ENCODE measurements at places on chromosomes 2 and 18. TPM values are rescaled to one million over a fixed set of nuclear protein-coding genes. Genes with fewer than 3 reads are reported as not detected.
A peak's percentile ranks its signal among the peaks of the same experiment; 100 is the strongest.

The DNER gene
- total RNA-seq, result 42.9 TPM

The EMILIN1 gene
- total RNA-seq, result 0.45 TPM

The PLCD4 gene
- 1.7 TPM for total RNA-seq

The TFCP2L1 gene
- total RNA-seq, result 0.10 TPM

DNA sequence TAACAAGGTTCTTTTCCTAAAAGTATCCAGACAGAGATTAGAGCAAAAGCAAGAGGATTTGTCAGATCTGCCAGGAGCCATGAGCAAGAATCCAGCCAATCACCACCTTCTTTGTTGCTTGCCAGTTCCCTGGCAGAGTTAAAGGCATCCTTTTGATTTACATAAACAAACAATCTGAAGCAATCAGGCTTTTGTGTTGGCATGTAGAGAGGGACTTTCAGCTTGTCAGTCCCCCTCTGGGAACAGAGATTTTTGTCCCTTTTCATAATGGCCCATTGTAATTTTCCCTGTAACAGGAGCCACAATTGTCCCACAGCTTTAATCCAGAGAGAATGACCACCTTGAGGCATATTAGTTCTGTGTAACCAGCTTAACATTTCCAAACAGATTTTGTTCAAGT is at the start of gene ERMN:
ERMN (minus strand) TSS at position 39 of the 400 bp plus-strand sequence. CDS start 182 bp downstream, outside the sequence.
- DNase-seq, result no peak

DNA sequence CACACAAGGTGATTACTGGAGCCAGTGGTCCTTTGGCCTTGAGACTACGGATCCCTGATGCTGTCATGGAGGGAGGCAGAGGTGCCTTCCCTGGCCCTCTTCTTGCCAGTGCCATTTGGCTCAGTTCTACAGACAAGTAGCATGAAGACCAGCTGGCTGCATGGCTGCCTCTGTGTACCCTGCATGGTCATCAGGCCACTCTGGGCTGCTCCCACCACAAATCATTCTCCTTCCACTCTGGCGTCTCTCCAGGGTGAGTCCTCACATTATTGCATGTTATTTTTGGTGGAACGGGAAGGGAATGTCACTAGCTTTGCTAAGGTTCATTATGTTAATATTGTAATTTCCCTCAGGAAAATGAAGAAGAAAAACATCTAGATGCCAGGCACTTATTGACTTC is 229.8 kb downstream of the VAPA start:
- no peak for DNase-seq

DNA sequence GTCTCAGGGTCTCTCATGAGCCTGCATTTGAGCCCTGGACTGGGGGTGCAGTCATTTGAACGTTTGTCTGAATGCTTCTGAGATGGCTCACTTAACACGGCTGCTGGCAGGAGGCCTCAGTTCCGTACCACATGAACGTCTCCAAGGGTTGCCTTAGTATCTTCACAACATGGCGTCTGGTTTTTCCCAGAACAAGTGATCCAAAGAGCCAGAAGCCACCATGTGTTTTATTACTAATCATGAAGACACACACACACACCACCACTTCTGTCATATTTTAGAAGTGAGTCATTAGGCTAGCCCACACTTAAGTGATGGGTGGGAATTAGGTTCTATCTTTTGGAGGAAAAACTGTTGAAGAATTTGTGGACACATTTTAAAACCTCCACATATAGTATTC is 15.0 kb upstream of the MYO1B start:
- DNase-seq, result peak; percentile 92

GRCh38 chr2:34844629-34845028 is 1245.5 kb upstream of the FAM98A start:
- no peak for DNase-seq

DNA sequence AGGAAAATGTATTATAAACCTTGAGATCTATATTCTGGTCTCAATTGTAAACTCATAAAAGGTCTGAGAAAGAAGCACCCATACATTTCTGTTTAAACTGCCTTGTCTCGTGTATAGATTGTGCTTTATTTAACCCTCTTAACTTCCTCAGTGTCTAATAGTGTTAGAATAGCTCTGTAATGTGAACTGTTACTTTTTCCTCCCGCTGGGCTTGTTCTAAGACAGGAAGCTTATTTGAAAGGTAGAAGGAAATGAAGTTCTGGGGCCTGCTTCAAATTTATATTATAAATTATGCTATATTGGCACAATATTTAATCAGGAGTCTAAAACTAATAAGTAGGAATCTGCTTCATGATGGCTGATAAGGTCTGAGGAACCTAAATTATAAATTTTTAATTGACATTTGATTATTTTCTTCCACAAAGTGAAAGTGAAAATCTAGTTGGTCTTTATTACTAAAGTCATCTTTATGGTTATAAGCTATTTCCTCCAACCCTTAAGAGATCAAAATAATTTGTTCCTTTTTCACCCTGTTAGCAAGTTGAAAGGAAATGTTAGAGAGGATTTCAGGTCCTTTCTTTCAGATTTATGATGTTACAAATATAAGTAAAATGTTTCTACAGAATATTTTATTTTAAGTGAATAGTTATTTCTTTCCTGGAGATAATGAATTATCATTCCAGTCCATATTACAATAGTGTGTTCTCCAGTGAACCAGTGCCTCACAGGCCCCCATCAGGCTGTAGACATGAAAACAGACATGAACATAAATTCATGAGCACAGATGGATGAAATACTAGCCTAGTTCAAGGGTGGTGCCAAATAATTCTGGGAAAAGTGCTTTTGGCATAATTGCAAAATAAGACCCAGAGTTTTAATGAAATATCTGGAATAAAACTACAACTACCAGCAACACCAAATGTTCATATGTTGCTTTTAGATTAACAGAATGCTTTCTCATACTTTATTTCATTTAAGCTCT is 7.9 kb downstream of the MFSD6 start:
- DNase-seq, result no peak

DNA sequence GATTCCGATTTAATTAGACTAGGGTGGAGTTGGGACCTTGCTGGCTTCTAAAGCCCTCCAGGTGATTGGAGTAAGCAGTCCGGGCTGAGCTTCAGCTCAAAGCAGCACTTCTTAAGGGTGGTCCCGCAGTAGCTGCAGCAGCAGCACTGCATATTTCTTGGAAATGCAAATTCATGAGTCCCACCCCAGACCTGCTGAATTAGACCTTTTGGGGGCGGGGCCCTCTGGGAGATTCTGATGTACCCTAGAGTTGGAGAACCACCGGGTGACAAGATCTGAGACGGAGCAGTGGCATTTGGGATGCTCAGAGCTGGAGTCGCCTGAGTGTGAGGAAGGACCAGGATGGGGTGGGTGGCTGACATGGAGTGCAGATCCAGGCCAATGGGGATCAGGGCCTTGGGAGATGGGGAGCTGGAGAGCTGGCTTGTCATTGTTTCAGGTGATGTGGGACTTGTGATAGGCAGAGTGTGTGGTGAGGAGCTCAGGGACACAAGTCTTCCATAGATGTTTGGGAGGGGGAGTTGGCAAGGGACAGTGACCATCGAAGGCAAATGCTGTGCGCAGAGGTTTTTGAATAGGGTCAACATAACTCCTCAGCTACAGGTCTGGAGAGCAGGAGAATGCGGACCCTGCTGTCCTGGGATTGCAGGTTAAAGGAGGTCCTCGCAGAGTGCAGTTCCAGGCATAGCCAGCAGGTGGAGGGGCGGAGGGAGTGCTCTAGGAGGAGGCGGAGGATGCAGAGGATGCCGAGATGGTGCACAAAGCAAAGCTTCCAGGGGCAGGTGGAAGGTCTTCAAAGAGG is 130.9 kb upstream of the RAB12 start:
- peak; percentile 18 for DNase-seq
